Gastrocnemius medialis (tissue), 4 donors: ENCODE measurements at places on chromosomes 1 and 21. TPM values are rescaled to one million over a fixed set of nuclear protein-coding genes. Genes with fewer than 3 reads are reported as not detected.

- DNase-seq: peak; percentile 74
- H3K27ac ChIP-seq: peak overlapping the region; percentile 98
- H3K4me3 ChIP-seq: no peak overlapping the region
- H3K36me3 ChIP-seq: no peaks in the 10 kb centered on the region
- H3K4me1 ChIP-seq: peaks cover 94% of the 10 kb centered on the region
These were observed 22.7 kb downstream of the PGM1 start for GRCh38 chr1:63615768-63616420.

GRCh38 chr1:230157420-230158390 is 90.7 kb downstream of the GALNT2 start:
- H3K27ac ChIP-seq: peak overlapping the region; percentile 81
- H3K27me3 ChIP-seq: no peaks in the 10 kb centered on the region
- DNase-seq: no peak
- H3K4me3 ChIP-seq: no peak overlapping the region
- no peaks in the 10 kb centered on the region for H3K36me3 ChIP-seq

Gene AMY1B
- total RNA-seq: not detected

DNA sequence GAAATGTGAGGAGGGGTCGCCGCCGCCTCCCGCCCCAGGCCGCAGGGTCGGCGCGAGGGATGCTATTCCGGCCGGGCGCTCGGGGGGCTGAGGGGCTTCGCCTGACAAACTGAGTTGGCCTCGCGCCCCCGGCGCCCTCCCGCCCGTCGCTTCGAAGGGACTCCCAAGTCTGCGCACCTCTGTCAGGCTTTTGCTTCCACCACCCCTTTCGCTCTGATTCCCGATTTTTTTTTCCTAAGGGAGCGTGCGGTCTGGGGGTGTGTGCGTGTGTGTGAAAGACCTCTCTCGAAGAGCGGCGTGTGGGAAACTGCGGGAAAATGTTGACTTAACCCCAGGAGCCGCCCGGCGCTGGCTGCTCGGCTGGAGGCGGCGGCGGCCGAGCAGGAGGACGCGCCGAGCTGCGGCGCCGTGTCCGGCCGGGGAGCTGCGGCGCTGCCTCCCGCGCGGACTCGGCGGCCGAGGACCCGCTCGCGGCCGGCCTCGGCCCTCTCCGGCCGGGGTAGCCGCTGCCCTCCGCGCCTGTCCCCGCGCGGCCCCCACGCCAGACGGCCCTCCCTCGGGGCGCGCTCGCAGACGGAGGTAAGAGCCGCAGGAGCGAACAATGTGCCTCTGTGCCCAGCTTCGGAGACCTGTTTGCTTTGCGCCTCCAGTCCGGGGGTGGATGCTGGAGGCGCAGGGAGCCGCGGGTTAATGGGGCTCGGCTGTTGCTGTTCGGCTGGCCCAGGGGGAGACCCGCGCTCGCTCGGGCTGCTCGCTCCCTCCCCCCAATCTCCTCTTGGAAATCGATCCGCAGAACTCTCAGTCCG is 1.1 kb downstream of the ADGRL2 start:
- H3K27ac ChIP-seq: peak overlapping the region; percentile 73
- peak overlapping the region; percentile 82 for H3K4me3 ChIP-seq
- no peaks in the 10 kb centered on the region for H3K36me3 ChIP-seq

Gene KCNA3
- 0.20 TPM for total RNA-seq

DNA sequence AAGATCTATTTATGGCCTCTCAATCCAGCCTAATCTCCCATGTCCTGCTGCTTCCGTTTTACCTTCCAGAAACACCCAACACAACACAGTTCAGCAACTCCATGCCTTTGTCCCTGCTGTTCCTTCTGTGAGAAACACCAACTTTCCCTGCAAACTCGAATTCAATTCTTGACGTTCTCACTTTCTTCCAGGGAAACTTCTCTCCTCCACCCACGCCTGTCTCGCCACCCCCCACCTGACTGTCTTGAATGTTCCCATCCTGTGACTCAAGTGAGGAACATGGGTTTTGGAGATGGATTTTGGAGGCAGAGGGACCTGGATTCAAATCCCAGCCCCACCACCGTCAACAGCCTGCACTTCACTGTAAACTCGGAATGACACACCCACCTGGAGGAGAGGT is 44.8 kb downstream of the GRHL3 start:
- H3K27me3 ChIP-seq: no peaks in the 10 kb centered on the region
- H3K4me1 ChIP-seq: peaks cover 4% of the 10 kb centered on the region
- H3K27ac ChIP-seq: no peak overlapping the region
- no peaks in the 10 kb centered on the region for H3K36me3 ChIP-seq

- H3K4me3 ChIP-seq: no peak overlapping the region
- no peak overlapping the region for H3K27ac ChIP-seq
- peak; percentile 43 for DNase-seq
- no peaks in the 10 kb centered on the region for H3K36me3 ChIP-seq
- peaks cover 3% of the 10 kb centered on the region for H3K27me3 ChIP-seq
These were observed 63.9 kb upstream of the EFHD2 start for GRCh38 chr1:15345705-15346345.

- no peak overlapping the region for H3K27ac ChIP-seq
- no peaks in the 10 kb centered on the region for H3K27me3 ChIP-seq
- no peaks in the 10 kb centered on the region for H3K4me1 ChIP-seq
- H3K4me3 ChIP-seq: no peak overlapping the region
These were observed 286.7 kb downstream of the SRGAP2C start for GRCh38 chr1:121471523-121471922.

- peaks cover 14% of the 10 kb centered on the region for H3K36me3 ChIP-seq
- H3K27me3 ChIP-seq: no peaks in the 10 kb centered on the region
- peak overlapping the region; percentile 54 for H3K4me3 ChIP-seq
- no peak for DNase-seq
- peaks cover 31% of the 10 kb centered on the region for H3K4me1 ChIP-seq
- H3K27ac ChIP-seq: peak overlapping the region; percentile 98
These were observed 1.4 kb upstream of the IRF2BP2 start for GRCh38 chr1:234611225-234611846.

Gene KLHDC8A
- not detected for total RNA-seq

- no peaks in the 10 kb centered on the region for H3K4me1 ChIP-seq
- H3K27ac ChIP-seq: no peak overlapping the region
- no peaks in the 10 kb centered on the region for H3K36me3 ChIP-seq
- DNase-seq: no peak
- H3K4me3 ChIP-seq: no peak overlapping the region
These were observed 104.4 kb upstream of the DPT start for GRCh38 chr1:168833362-168833761.

Gene F5
- 0.10 TPM for total RNA-seq

Gene IFNLR1
- 7.4 TPM for total RNA-seq

DNA sequence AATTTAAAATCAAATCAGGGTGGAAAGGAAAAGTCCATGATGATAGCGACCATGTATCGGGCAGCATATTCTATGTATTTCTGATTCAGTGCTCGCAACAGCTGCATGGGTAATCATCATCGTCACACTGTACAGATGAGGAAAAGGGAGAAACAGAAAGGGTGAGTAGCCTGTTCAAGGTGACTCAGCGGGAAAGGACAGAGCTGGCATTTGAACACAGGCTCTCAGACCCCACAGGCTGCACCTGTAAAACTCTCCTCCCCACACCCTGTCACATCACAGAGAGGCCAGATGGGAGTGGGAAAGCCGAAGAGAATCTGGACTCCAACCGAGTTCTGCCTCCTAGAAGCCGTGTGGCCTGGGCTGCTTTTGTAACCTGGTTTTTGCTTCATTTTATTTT is 14.0 kb downstream of the RUNX1 start:
- DNase-seq: no peak
- H3K27me3 ChIP-seq: no peaks in the 10 kb centered on the region
- H3K4me1 ChIP-seq: no peaks in the 10 kb centered on the region
- H3K27ac ChIP-seq: no peak overlapping the region
- H3K36me3 ChIP-seq: peaks cover 4% of the 10 kb centered on the region
- no peak overlapping the region for H3K4me3 ChIP-seq

DNA sequence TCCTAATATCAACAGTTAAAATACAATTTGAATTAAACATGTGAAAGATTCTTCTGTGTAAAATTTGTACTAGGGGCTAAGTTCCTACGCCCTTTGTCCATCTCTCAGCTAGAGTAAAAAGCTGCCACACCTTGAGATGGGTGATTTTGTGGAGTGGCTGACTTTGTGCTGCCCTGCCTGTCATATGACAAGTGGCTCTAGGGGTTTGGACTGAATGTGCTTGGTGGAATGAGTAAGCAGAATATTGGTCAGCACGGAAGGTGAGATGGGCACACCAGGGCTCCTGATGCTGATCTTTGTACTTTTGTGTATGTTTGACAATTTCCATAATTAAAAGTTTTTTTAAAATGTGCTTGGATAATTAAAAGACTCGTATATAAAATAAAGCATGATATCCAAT is 133.6 kb upstream of the SLC45A1 start:
- no peaks in the 10 kb centered on the region for H3K4me1 ChIP-seq
- H3K4me3 ChIP-seq: no peak overlapping the region
- H3K36me3 ChIP-seq: no peaks in the 10 kb centered on the region
- H3K27me3 ChIP-seq: no peaks in the 10 kb centered on the region
- H3K27ac ChIP-seq: peak overlapping the region; percentile 35

Gene RGSL1
- not detected for total RNA-seq

Gene IL19
- total RNA-seq: not detected

GRCh38 chr1:219523411-219523810 is 89.5 kb downstream of the ZC3H11B start:
- DNase-seq: no peak
- no peaks in the 10 kb centered on the region for H3K27me3 ChIP-seq
- H3K27ac ChIP-seq: no peak overlapping the region
- H3K4me3 ChIP-seq: no peak overlapping the region
- H3K4me1 ChIP-seq: no peaks in the 10 kb centered on the region
- no peaks in the 10 kb centered on the region for H3K36me3 ChIP-seq

- no peaks in the 10 kb centered on the region for H3K27me3 ChIP-seq
- H3K4me1 ChIP-seq: no peaks in the 10 kb centered on the region
- H3K4me3 ChIP-seq: no peak overlapping the region
- no peaks in the 10 kb centered on the region for H3K36me3 ChIP-seq
- no peak for DNase-seq
These were observed 102.4 kb downstream of the CACHD1 start for GRCh38 chr1:64572222-64572900.

Gene CD164L2
- not detected for total RNA-seq
